ENCODE measurements at places on chromosomes 3 and 15.
A peak's percentile ranks its signal among the peaks of the same experiment; 100 is the strongest.

DNA sequence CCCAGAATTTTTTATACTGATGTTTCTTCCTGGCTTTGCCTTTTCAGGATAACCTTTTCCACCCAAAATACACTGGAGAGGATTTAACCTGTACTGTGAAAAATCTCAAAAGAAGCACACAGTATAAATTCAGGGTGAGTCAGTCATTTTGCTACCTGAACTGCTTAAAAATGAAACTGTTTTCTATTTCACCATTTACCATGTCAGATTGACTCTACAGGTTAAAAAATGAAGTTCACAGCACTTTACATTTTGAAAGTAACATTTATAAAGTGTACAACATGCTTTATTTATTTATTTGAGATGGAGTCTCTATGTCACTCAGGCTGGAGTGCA, 115.2 kb downstream of the GHSR start:
- no peak for DNase-seq

DNA sequence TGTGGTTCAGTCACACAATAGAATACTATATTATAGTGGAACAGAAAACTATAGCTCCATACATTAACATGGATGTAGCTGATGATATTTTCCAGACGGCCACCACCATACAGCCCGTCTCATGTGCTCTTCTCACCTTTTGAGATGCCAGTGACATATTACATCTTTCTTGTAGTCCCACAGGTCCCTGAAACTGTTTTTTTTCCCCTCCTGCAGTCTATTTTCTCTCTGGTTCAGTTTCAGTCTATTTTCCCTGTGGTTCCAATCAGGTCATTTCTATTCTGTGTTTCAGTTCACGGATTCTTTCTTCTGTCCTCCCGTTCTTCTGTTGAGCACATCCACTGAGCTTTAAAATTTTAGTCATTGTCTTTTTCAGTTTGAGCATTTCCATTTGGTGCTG, 72.2 kb downstream of the PPCDC start:
- no peak for DNase-seq

- DNase-seq = peak; percentile 84
Measured at GRCh38 chr3:38521391-38521987, 25.3 kb downstream of the EXOG start.

DNA sequence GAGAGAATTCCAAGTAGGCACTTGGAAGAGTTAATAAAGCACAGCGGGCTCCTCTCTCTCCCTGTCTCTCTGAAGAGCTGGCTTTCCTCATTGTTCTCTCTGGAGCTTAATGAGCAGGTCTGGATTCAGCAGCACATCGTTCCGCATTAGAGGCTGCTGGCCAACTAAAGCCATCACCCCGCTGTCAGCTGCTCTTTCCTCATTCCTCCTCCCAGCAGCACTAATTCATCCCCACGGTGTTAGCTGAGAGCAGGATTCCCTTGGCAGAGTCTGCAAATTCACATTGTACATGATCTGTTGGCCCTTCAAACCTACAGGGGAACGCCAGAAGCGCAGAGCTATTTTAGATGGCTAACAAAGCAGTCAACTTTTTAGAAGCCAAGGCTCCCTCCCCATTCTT, 44.2 kb downstream of the SGO1 start:
- DNase-seq = no peak

GRCh38 chr3:32359766-32360492, 31.7 kb upstream of the CMTM7 start:
- no peak for DNase-seq

DNA sequence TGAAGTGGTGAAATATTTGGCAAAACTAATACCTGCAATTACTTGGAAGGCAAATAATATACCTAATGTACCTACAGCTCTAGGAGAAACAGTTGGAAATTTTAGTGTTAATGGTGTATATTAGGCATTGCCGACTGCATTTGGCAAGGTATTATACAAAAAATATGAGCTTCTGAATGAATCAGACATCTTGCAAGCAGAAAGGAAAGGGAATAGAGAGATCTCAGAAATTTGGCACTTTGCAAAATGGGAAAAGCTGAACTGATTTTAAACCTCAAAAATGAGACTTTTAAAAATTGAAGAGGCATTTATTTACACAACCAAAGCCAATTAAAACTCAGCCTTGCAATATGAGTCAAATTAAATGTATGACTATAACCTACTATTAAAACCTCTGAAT, 40.2 kb upstream of the C15orf61 start:
- DNase-seq = no peak

GRCh38 chr3:144585408-144585807, 613.8 kb downstream of the DIPK2A start:
- no peak for DNase-seq
